ENCODE measurements at places on chromosomes 13 and 19. TPM values are rescaled to one million over a fixed set of nuclear protein-coding genes. Genes with fewer than 3 reads are reported as not detected.

GRCh38 chr19:12885749-12886650, 1.0 kb downstream of the KLF1 start:
- no peak for DNase-seq

- DNase-seq = no peak
Observed at GRCh38 chr19:362683-363082, 18.1 kb upstream of the MIER2 start.

GRCh38 chr13:87311165-87311564, 360.0 kb upstream of the SLITRK5 start:
- DNase-seq = no peak

DNA sequence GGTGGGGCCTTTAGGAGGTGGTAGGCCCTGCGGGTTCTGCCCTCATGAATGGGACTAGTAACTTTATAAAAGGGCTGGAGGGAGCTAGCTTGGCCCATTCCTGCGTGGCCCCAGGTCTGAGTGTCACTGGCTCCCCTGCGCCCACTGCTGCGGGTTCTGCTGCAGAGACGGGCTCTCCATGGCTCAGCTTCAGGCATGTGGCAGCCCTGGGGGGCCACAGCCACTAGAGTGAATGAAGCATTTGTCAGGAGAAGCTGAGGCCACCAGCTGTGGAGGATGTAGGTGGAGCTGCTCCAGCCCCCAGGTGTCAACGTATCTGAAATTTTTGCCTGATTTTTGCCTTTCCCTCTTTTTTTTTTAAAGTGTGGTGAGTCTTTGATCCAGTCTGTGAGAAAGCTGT, 119.1 kb downstream of the SOX1 start:
- DNase-seq = no peak

KBTBD7 gene
- 2.7 TPM for total RNA-seq

TMEM143 gene
- 5.6 TPM for total RNA-seq

Data from activated T-cell treated with anti-CD3 and anti-CD28 coated beads, Interleukin-2, amount 50 U/mL, for 4 hours (primary cell).